ENCODE measurements at places on chromosomes 12 and 14. TPM values are rescaled to one million over a fixed set of nuclear protein-coding genes. Genes with fewer than 3 reads are reported as not detected.

GRCh38 chr14:104106471-104106991 is 21.0 kb downstream of the ASPG start:
- DNase-seq, result no peak

- no peak for DNase-seq
Measured at GRCh38 chr12:57066245-57066644, 12.3 kb downstream of the NEMP1 start.

DNA sequence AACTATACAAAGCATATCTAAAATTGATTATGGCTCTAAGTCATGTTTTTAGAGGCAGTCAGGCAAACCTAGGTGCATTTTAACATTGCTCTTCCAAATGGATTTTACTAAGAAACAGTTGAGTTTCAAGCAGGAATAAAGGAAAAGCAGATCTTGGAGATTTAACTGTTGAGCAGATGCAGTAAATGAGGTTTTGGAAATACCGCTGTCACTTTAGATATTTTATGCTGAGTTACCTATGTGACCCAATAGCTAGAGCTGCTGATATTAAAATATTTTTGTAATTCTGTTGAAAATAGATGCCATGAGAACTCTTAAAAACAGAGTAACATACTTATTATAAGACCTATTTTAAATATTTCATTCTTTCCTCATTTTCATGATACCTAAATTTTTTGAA is 181.4 kb downstream of the SYT1 start:
- no peak for DNase-seq

Gene TNS2
- 84.5 TPM for polyA plus RNA-seq

Gene DDX11
- polyA plus RNA-seq, result 19.4 TPM

Gene SAMD15
- 0.51 TPM for polyA plus RNA-seq

DNA sequence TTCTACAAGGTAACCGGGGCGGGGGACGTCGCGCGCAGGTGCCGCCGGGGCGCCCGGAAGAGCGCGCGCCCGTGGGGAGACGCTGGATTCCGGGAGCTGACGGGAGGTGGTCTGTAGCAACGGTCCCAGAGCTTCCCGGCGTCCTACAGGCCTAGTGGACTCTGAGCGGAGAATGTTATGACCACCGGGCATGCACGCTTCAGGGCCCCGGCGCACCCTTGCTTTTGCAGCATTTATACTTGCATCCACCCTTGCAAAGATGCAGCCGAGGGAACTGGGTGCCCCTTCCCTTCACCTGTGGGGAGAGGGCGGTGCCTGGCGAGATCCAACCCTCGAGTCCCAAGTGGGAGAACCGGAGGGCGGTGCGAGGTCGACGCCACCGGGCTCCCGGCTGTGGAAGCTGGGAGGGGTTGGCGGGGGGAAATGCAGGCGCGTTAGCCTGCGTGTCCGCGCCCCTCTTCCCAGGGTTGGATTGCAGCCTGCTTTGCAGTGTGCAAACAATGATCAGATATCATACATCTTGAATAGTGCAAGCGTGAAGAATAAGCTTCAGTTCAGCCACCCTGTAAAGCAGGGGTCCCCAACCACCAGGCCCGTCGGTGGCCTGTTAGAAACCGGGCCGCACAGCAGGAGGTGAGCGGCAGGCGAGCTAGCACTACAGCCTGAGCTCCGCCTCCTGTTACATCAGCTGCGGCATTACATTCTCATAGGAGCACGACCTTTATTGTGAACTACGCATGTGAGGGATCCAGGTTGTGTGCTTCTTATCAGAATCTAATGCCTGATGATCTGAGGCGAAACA is 576 bp downstream of the ERP29 start:
- peak; percentile 82 for DNase-seq
